ENCODE measurements at places on chromosomes 7 and 10.
A peak's percentile ranks its signal among the peaks of the same experiment; 100 is the strongest.

DNA sequence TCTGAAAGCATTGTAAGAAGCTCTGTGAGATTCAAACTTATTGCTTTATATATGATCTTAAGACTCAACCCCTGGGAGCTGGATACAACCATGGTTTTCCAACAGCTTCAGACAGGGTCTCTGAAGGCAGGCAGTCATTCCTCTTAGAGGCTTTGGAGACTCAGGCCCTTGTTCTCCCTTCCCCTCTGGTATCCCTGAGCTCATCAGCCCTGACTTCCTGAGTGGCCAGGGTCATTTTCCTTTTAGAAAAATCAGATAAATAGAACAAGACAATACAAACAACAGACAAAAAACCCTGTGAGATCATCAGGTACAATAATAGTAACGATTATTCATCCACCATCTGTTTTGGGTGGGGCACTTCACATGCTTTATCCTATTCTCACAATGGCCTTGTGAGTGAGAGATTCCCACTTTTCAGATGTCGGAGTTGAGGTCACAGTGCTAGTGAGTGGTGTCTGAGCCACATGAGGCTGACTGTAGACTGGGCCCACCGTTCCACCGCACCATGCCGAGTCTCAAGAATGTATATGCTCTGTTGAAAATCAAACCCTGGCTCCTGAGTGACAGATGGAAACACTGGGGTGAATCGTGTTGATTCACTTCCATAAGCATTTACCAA lies 144.2 kb downstream of the CXCL12 start:
- no peaks in the 10 kb centered on the region for H3K27me3 ChIP-seq
- H3K36me3 ChIP-seq: no peaks in the 10 kb centered on the region
- no peak for DNase-seq
- H3K4me1 ChIP-seq: no peaks in the 10 kb centered on the region
- no peak overlapping the region for H3K4me3 ChIP-seq

DNA sequence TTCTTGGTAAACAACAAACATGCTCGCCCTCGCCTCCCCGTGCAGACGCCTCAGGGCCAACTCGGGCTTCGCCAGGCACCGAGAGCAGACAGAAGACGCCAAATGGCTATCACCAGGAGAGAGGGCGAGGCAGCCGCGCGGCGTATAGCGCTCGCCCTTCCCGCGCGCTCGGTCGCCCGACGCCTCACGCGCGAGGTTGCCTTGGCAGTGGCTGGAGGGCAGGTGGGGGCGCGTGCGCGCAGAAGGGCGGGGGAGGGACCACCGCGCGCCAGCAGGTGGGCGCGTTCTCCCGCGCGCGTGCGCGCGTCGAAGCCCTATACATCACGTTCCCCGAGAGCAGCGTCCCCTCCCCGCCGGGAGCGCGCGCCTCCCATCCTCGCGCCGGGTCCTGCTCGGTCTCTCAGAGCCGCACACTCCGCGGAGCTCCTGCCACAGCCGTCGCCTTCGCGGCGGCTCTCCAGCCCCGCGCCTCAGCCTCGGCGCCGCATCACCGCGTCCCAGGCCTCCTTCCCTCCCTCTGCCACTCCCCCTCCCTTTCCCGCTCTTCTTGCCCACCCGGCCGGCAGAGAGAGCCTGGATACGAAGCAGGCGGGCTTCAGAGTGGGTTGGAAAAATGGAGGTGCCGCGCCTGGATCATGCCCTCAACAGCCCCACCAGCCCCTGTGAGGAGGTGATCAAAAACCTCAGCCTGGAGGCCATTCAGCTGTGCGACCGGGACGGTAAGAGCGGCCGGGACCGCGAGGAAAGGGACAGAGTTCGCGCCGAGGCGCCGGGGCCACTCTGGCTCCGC lies at the start of gene PHYHIPL:
TSS of gene PHYHIPL (plus strand) at position 403 of the 790 bp plus-strand sequence. CDS start at position 614, 211 bp downstream.
- H3K36me3 ChIP-seq: no peaks in the 10 kb centered on the region
- H3K27ac ChIP-seq: no peak within 1 kb of the TSS
- H3K4me1 ChIP-seq: peaks cover 10% of the 10 kb centered on the region
- peak within 1 kb of the TSS; percentile 80 for H3K4me3 ChIP-seq

- peaks cover 23% of the 10 kb centered on the region for H3K36me3 ChIP-seq
- H3K4me3 ChIP-seq: no peak overlapping the region
- DNase-seq: no peak
Observed at GRCh38 chr7:50446542-50446960, 3.6 kb downstream of the FIGNL1 start.

GRCh38 chr7:134461916-134462315 lies 3.0 kb upstream of the AKR1B1 start:
- H3K36me3 ChIP-seq: peaks cover 10% of the 10 kb centered on the region
- H3K27ac ChIP-seq: no peak overlapping the region
- no peak for DNase-seq
- H3K4me3 ChIP-seq: no peak overlapping the region

GRCh38 chr10:77457266-77457665 lies 180.3 kb downstream of the KCNMA1 start:
- H3K27me3 ChIP-seq: no peaks in the 10 kb centered on the region
- no peak for DNase-seq

DNA sequence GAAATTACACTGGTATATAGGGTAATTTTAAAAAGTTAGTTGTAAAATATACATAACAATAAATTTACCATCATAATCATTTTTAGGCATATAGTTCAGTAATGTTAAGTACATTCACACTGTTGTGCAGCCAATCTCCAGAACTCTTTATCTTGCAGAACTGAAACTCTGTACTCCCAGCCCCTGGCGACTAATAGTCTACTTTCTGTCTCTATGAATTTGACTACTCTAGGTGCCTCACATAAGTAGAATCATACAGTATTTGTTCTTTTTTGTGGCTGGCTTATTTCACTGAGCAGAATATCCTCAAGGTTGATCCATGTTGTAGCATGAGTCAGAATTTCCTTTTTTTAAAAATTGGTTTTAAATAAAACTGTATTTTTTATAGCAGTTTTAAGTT lies 41.4 kb downstream of the NRF1 start:
- no peak overlapping the region for H3K4me3 ChIP-seq
- no peak overlapping the region for H3K27ac ChIP-seq
- peaks cover 24% of the 10 kb centered on the region for H3K36me3 ChIP-seq
- H3K27me3 ChIP-seq: no peaks in the 10 kb centered on the region

DNA sequence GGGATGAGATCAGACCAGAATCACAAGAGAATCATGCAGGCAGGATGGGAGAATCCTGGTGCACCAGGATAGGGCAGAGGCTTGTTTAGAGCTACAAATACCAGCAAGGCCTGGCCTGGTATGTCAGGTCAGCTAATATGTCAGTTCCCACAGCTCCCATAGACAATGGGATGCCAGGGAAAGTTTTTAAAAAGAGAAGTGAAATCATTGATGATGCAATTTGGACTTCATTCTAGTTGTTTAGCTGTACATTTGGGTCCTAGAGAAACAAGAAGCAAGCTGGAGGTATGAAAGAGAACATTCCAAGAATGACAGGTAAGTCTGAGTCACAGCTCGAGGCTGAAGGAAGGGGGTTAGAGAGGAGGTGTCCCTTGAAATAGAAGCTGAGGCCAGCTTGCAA lies 45.2 kb downstream of the GPR141 start:
- DNase-seq: no peak
- H3K4me3 ChIP-seq: no peak overlapping the region
- H3K36me3 ChIP-seq: no peaks in the 10 kb centered on the region
- no peak overlapping the region for H3K27ac ChIP-seq

GRCh38 chr10:96473866-96474265 lies 39.9 kb downstream of the TLL2 start:
- H3K27ac ChIP-seq: no peak overlapping the region
- peaks cover 55% of the 10 kb centered on the region for H3K27me3 ChIP-seq
- no peak for DNase-seq
- H3K4me1 ChIP-seq: peaks cover 9% of the 10 kb centered on the region

- no peak overlapping the region for H3K4me3 ChIP-seq
- H3K27me3 ChIP-seq: no peaks in the 10 kb centered on the region
- peaks cover 3% of the 10 kb centered on the region for H3K4me1 ChIP-seq
- H3K27ac ChIP-seq: no peak overlapping the region
Observed at GRCh38 chr7:151679071-151679708, 159.5 kb upstream of the RHEB start.

- H3K27me3 ChIP-seq: no peaks in the 10 kb centered on the region
- peaks cover 30% of the 10 kb centered on the region for H3K36me3 ChIP-seq
- peak overlapping the region; percentile 68 for H3K27ac ChIP-seq
- no peak for DNase-seq
- no peak overlapping the region for H3K4me3 ChIP-seq
Observed at GRCh38 chr7:80775482-80775881, 137.0 kb downstream of the CD36 start.

- H3K27me3 ChIP-seq: no peaks in the 10 kb centered on the region
- no peak overlapping the region for H3K27ac ChIP-seq
- H3K4me1 ChIP-seq: no peaks in the 10 kb centered on the region
- no peak overlapping the region for H3K4me3 ChIP-seq
Observed at GRCh38 chr7:133562621-133563020, 309.7 kb downstream of the EXOC4 start.

DNA sequence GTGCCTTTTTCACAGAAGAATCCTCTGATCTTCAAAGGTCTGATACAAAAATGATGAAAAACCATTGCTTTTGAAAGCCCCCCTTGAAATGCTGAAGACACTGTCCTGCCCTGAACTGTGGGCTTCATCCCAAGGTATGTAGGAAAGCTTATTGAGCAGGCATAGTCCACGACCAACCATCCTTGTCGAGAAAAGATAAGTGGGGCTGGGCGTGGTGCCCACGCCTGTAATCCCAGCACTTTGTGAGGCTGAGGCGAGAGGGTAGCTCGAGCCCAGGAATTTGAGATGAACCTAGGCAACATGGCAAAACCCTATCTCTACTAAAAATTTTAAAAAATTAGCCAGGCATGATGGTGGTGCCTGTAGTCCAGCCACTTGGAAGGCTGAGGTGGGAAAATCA lies 25.6 kb downstream of the TACR2 start:
- no peak overlapping the region for H3K4me3 ChIP-seq
- H3K27ac ChIP-seq: peak overlapping the region; percentile 25
- H3K27me3 ChIP-seq: no peaks in the 10 kb centered on the region
- peaks cover 28% of the 10 kb centered on the region for H3K36me3 ChIP-seq
- no peak for DNase-seq

GRCh38 chr7:20541608-20542349 lies 73.7 kb upstream of the ABCB5 start:
- DNase-seq: no peak
- H3K27me3 ChIP-seq: no peaks in the 10 kb centered on the region
- no peak overlapping the region for H3K4me3 ChIP-seq

GRCh38 chr10:52779541-52780390 lies 7.2 kb upstream of the MBL2 start:
- H3K27ac ChIP-seq: no peak overlapping the region
- peak; percentile 44 for DNase-seq

GRCh38 chr10:5720182-5720581 lies 35.5 kb downstream of the TASOR2 start:
- H3K27ac ChIP-seq: no peak overlapping the region
- H3K36me3 ChIP-seq: peaks cover 16% of the 10 kb centered on the region
- DNase-seq: no peak
- peaks cover 1% of the 10 kb centered on the region for H3K4me1 ChIP-seq
- H3K4me3 ChIP-seq: no peak overlapping the region

DNA sequence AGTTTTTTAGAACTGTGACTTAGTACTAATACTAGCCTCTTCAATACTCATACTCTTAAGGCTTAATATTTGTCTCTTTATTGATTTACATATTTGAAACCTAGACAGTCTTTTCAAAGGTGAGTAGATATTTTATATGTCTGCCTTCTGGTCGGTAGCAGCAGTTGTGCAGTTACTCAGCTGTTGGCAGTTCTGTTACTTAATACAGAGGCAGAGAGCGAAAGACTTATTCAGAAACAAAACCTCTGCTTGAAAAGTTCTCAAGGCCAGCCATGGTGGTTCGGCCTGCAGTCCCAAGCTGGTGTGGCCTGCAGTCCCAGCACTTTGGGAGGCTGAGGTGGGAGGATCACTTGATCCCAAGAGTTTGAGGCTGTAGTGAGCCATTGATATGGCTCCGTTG lies 84.2 kb downstream of the AUTS2 start:
- H3K27ac ChIP-seq: no peak overlapping the region
- H3K36me3 ChIP-seq: no peaks in the 10 kb centered on the region
- no peaks in the 10 kb centered on the region for H3K27me3 ChIP-seq

- peaks cover 10% of the 10 kb centered on the region for H3K4me1 ChIP-seq
- H3K27me3 ChIP-seq: no peaks in the 10 kb centered on the region
- DNase-seq: no peak
- no peak overlapping the region for H3K27ac ChIP-seq
- H3K36me3 ChIP-seq: peaks cover 2% of the 10 kb centered on the region
Observed at GRCh38 chr10:58373442-58373827, 11.8 kb upstream of the TFAM start.

- no peak overlapping the region for H3K27ac ChIP-seq
- no peak overlapping the region for H3K4me3 ChIP-seq
- no peaks in the 10 kb centered on the region for H3K36me3 ChIP-seq
- DNase-seq: no peak
Observed at GRCh38 chr7:31309407-31309806, 31.1 kb downstream of the NEUROD6 start.

GRCh38 chr7:27606270-27607209 lies 56.1 kb downstream of the HIBADH start:
- H3K27ac ChIP-seq: peak overlapping the region; percentile 66
- no peak for DNase-seq
- peaks cover 31% of the 10 kb centered on the region for H3K4me1 ChIP-seq
- H3K36me3 ChIP-seq: peaks cover 2% of the 10 kb centered on the region
- H3K27me3 ChIP-seq: no peaks in the 10 kb centered on the region

- H3K4me1 ChIP-seq: peaks cover 3% of the 10 kb centered on the region
- H3K36me3 ChIP-seq: no peaks in the 10 kb centered on the region
- H3K27ac ChIP-seq: no peak overlapping the region
- H3K27me3 ChIP-seq: peaks cover 63% of the 10 kb centered on the region
Observed at GRCh38 chr10:97870990-97871389, 21.3 kb downstream of the GOLGA7B start.

GRCh38 chr7:104552102-104552501 lies 223.7 kb downstream of the LHFPL3 start:
- no peaks in the 10 kb centered on the region for H3K4me1 ChIP-seq
- no peak overlapping the region for H3K4me3 ChIP-seq
- no peaks in the 10 kb centered on the region for H3K36me3 ChIP-seq
- no peak overlapping the region for H3K27ac ChIP-seq
- no peaks in the 10 kb centered on the region for H3K27me3 ChIP-seq
- DNase-seq: peak; percentile 45

DNA sequence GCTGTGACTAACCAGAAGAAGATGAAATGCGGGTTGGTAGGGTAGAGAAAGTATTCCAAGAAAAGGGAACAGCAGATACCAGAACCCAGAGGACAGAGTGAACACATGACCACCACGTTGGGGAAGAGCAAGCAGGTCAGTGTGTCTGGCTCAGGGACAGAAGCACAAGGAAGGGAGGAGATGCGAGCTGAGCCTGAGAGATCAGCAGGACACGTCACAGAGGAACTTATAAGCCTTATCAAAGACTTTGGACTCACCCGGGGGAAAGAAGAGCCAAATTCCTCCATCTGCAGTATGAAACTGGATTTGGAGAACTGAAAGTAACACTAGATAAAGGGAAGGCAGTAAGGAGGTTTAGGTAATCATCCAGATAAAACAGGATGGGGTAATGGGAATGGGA lies 232.1 kb upstream of the NPVF start:
- H3K27me3 ChIP-seq: peaks cover 62% of the 10 kb centered on the region
- DNase-seq: no peak
- H3K4me3 ChIP-seq: no peak overlapping the region
- peaks cover 8% of the 10 kb centered on the region for H3K4me1 ChIP-seq
- H3K36me3 ChIP-seq: no peaks in the 10 kb centered on the region

GRCh38 chr10:71319042-71319799 lies at the start of gene SLC29A3:
SLC29A3 (plus strand) TSS chr10:71319259; CDS start chr10:71319310, 51 bp downstream.
- peak within 1 kb of the TSS; percentile 99 for H3K4me3 ChIP-seq
- H3K27ac ChIP-seq: peak within 1 kb of the TSS; percentile 95
- peaks cover 35% of the 10 kb centered on the region for H3K4me1 ChIP-seq
- peak; percentile 71 for DNase-seq
- H3K36me3 ChIP-seq: peaks cover 14% of the 10 kb centered on the region

GRCh38 chr7:107957436-107957835 lies 45.5 kb downstream of the LAMB1 start:
- H3K4me1 ChIP-seq: peaks cover 16% of the 10 kb centered on the region
- H3K27ac ChIP-seq: no peak overlapping the region
- no peak for DNase-seq

Data from mesothelial cell of epicardium (in vitro differentiated cells).